Activated CD4-positive, alpha-beta T cell treated with anti-CD3 and anti-CD28 coated beads, Interleukin-2, amount 10 ng/mL, durations not matched to agents 24 days and 14 days (primary cell): ENCODE measurements at places on chromosomes 1 and 21. TPM values are rescaled to one million over a fixed set of nuclear protein-coding genes. Genes with fewer than 3 reads are reported as not detected.

SELP gene
- 0.14 TPM in 1 of 2 replicates, not detected in the other for total RNA-seq

RNF220 gene
- 101 and 102 TPM in 2 replicates for total RNA-seq

NR1I3 gene
- not detected in 2 replicates for total RNA-seq

CNR2 gene
- total RNA-seq = 0.02 TPM in 1 of 2 replicates, not detected in the other

SLC2A5 gene
- total RNA-seq = not detected in 2 replicates

OPTC gene
- total RNA-seq = not detected in 2 replicates

LCE1E gene
- not detected in 2 replicates for total RNA-seq

KLHL12 gene
- 28.0 and 30.5 TPM in 2 replicates for total RNA-seq
